ENCODE measurements at places on chromosomes 4 and X. TPM values are rescaled to one million over a fixed set of nuclear protein-coding genes. Genes with fewer than 3 reads are reported as not detected.

DNA sequence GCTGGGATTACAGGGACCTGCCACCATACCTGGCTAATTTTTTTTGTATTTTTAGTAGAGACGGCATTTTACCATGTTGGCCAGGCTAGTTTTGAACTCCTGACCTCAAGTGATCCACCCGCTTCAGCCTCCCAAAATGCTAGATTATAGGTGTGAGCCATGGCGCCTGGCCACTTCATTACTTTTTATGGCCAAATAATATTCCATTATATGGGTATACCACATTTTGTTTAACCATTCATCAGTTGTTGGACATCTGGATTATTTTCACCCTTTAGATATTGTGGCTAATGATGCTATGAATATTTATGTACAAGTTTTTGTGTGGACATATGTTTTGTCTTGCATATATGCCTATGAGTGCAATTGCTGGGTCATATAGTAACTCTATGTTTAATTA lies 8.6 kb upstream of the FHIP1A start:
- no peaks in the 10 kb centered on the region for H3K36me3 ChIP-seq
- H3K27me3 ChIP-seq: no peaks in the 10 kb centered on the region
- no peak for DNase-seq
- H3K27ac ChIP-seq: no peak overlapping the region

DNA sequence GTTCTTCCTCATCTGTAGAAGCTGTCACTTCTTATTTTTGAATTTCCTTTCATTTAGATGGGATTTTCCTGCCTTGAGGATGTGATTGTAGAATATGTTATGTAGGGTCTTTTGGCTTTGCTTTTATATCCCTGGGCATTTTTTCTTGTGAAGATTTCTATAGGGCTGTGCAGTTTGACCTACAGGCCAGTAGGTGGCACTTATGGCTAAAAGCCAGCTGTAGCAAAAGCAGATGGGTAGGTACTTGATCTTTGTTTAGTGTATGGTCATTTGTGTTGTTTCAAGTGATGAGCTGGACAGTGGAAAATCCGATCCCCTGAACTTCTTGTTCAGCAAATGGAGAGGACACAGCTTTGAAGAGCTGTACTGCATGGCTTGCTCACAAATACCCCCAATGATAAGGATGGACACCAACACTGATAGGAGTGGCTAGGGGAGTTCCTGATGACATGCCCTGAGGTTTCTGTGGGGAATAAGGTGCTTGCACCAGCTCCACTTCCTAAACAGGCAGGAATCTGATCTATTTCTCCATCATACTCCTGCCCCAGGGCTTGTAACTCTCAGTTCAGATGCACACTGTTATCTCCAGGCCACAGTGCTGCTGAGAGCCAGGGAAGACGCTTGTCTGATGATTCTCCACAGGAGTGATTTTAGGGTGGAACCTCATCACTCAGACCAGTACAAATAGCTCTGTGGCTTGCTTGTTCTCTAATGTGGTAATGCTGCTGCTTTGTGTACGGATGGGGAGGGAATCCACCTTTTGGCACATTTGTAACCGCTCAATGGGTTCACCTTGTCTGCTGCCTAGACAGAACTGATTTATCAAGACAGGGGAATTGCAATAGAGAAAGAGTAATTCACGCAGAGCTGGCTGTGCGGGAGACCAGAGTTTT lies 417.1 kb upstream of the MAGEB16 start:
- no peaks in the 10 kb centered on the region for H3K4me1 ChIP-seq
- no peak overlapping the region for H3K4me3 ChIP-seq
- no peak for DNase-seq
- no peak overlapping the region for H3K27ac ChIP-seq

DNA sequence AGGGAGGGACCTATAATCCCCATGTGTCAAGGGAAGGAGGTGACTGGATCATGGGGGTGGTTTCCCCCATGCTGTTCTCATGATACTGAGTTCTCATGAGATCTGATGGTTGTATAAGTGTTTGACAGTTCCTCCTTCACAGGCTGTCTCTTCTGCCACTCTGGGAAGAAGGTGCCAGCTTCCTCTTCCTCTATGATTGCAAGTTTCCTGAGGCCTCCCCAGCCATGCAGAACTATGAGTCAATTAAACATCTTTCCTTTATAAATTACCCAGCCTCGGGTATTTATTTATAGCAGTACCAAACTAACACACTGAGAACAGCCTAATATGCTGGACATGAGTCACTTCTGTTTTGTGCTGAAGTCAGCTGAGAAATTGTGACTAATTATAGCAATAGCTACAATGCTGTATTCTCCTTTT lies 656.9 kb upstream of the CPEB2 start:
- no peak for DNase-seq
- H3K27ac ChIP-seq: no peak overlapping the region
- H3K36me3 ChIP-seq: no peaks in the 10 kb centered on the region
- peaks cover 8% of the 10 kb centered on the region for H3K4me1 ChIP-seq

GRCh38 chr4:141047228-141047884 lies 85.9 kb downstream of the RNF150 start:
- H3K36me3 ChIP-seq: peaks cover 3% of the 10 kb centered on the region
- H3K4me3 ChIP-seq: no peak overlapping the region
- DNase-seq: no peak
- H3K27ac ChIP-seq: peak overlapping the region; percentile 6
- peaks cover 16% of the 10 kb centered on the region for H3K4me1 ChIP-seq
- H3K27me3 ChIP-seq: no peaks in the 10 kb centered on the region

DNA sequence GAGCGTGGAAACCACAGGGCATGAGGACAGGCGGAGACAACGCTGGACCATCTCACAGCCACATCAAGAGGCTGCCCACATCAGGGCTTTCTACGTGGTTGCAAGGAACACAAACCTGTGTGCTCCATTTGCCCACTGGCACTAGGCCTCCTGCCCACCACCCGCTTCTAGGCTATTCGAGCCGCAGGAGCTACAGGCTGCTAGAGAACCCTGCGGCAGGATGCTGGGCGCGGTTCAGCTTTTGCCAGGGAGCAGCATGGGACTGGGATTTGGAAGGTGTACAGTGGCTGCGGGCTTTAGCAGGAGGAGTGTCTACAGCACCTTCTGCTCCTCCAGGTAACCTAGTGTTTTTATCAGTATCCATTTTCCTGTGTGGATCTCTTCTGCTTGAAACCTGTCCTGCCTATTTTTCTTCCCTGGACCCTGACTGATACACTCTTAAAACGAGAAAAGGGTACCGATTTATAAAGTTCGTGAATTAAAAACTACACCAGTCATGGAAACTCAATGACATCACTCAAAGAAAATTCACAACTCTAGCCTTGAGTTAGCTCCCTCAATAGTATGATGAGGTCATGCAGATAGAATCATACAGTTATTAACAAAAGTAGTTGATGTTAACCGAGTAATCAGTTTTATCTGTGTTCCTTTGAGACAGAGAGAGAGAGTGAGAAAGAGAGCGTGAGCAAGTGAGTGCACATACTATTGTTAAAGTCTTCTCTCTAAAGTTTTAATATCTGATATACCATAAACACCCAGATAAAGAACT lies 12.8 kb downstream of the NOP14 start:
- H3K27me3 ChIP-seq: no peaks in the 10 kb centered on the region
- peaks cover 49% of the 10 kb centered on the region for H3K36me3 ChIP-seq
- H3K4me3 ChIP-seq: no peak overlapping the region
- no peak overlapping the region for H3K27ac ChIP-seq

- peaks cover 32% of the 10 kb centered on the region for H3K4me1 ChIP-seq
- peaks cover 7% of the 10 kb centered on the region for H3K27me3 ChIP-seq
- no peak for DNase-seq
- no peak overlapping the region for H3K4me3 ChIP-seq
- no peaks in the 10 kb centered on the region for H3K36me3 ChIP-seq
These were observed 13.8 kb upstream of the SLC2A9 start for GRCh38 chr4:10035130-10035529.

GRCh38 chrX:152936306-152936705 lies 38.4 kb downstream of the ZNF185 start:
- H3K27ac ChIP-seq: no peak overlapping the region
- H3K36me3 ChIP-seq: no peaks in the 10 kb centered on the region
- H3K27me3 ChIP-seq: no peaks in the 10 kb centered on the region
- peak; percentile 87 for DNase-seq
- H3K4me1 ChIP-seq: peaks cover 7% of the 10 kb centered on the region

Gene KLHL4
- total RNA-seq: 2.0 TPM

All from chondrocyte (in vitro differentiated cells).